CMK (cell line): ENCODE measurements at places on chromosomes 4 and X.
A peak's percentile ranks its signal among the peaks of the same experiment; 100 is the strongest.

DNA sequence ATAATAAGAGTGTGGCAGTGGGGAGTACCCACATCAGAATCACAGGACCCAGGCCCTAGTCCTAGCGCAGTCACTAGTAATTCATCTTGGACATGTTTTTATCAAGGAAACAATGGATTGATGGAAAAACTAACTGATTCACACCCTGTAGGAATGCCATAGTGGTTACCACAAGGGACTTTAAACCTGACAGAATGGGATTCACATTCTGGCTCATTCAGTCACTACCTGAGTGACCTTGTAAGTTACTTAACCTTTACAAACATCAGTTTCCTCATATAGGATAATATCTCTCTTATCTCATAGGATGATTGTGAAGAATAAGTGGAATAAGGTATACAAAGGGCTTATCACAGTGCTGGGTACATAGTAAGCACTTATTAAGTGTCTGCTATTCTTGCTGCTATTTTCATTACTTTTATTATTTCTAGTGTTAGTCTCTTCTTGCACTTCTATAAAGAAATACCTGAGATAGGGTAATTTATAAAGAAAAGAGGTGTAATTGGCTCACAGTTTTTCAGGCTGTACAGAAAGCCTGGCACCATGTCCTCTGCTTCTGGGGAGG is 247.5 kb upstream of the KLF3 start:
- DNase-seq: no peak

DNA sequence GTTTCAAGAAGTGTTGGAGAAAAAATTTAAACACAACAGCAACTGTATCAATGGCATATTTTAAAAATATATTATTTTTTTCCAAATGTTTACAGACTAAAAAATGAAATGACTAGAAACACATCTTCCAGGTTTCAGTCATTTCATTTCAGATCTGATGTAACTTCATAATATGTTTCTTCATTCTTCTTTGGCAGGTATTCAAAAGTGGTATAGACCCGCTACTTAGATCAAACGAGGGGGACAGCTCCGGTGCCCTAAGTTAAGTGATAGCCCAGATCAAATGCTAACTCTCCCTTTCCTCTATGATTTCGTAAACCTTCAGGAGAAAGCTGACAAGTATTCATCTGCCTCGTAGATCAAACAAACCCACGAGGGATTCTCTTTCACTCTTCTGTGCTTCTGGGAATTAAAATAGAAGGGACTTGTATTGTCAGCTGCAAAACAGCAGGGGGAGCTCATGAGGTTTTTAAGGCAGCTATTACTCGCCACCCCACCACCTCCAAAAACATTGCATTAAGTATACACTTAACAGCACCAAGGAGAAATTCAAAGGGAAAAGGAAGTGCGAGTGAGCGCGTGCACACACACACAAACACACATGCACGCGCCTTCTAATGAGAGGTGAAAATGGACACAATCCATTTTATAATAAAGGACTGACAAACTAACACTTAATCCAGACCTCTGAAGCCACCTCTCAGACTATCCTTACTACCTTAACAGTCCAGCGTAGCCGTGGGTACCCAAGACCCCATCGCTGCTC is 21.4 kb downstream of the HELT start:
- DNase-seq: peak; percentile 40

- no peak for DNase-seq
Measured at GRCh38 chr4:62871078-62871477, 1538.2 kb downstream of the TECRL start.

GRCh38 chr4:7929118-7929951 is 10.3 kb downstream of the AFAP1 start:
- DNase-seq: no peak

- DNase-seq: no peak
Measured at GRCh38 chr4:127212701-127213100, 420.1 kb upstream of the INTU start.

- DNase-seq: no peak
Measured at GRCh38 chrX:125651426-125651825, 331.8 kb downstream of the TEX13C start.

DNA sequence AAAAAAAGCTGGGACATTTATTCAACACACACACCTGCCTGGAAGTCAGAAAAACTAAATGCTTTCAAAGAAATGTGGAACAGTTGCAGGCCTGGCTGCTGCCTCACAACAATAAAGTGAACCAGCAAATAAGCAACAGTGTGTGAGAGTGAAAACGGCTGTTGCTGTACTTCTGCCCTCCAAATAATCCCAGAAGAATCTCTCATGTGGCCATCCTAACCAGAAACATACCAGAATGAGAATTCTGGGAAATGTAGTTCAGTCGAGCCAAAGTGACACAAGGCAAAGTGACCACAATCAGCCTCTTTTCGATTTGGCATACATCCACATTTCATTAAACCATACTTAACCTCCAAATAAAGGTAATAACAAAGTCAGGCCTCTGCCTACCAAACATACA is 204.5 kb downstream of the SLC7A11 start:
- DNase-seq: no peak
